ENCODE measurements at places on chromosomes 4 and X. TPM values are rescaled to one million over a fixed set of nuclear protein-coding genes. Genes with fewer than 3 reads are reported as not detected.

DNA sequence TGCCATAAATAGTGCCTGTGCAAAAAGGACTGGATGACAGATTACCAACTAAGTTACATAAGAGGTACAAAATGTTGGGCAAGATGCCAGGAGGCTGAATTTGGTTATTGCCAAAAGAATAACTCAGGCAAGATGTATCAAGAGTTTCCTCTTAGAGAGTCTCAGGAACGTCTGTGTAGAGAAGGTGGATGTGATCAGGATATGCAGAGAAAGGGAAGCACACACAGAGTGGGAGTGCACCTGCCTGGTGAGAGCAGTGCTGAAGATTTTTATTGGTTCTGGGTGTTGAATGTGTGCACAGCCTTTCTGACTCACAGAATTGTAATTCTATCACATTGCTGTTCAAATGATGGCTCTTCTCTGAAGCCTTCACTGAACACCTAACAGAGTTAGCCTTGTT lies 156.8 kb upstream of the HS3ST1 start:
- DNase-seq = no peak
- H3K27ac ChIP-seq = no peak overlapping the region
- no peaks in the 10 kb centered on the region for H3K36me3 ChIP-seq
- H3K4me1 ChIP-seq = no peaks in the 10 kb centered on the region
- H3K4me3 ChIP-seq = no peak overlapping the region
- H3K27me3 ChIP-seq = no peaks in the 10 kb centered on the region

DNA sequence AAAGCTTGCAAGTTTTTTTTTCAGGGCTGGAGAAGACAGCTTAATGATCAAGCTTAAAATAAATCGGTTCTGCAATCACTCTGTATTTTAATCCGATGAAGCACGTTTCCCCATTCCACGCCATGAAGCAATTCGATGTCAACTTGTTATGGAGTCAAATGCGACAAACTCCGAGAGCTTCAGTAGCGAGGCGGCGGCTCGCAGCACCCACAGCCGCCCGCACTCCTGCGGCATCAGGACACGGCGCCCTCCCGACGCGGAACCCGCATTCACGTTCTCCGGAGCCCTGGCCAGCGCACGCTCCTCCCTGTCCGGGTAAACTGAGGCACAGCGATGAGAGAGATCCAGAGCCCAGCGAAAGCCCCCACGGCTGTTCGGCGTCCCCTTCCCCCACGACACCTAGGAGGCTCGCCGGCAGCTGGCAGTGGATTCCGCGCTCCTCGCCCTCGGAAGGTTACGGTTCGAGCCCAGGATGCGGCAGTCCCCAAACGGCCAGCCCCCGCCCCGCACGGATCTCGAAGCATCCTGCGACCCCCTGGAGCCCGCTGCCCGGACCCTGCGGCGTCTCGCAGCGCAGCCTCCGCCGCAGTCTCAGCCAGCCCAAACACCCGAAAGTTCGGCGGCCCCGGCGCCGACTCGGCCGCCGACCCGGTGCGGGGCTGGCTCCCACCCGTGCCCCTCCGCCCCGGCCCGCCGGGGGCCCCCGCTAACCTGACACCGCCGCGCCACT lies 507 bp downstream of the MFAP3L start:
- DNase-seq = no peak
- peaks cover 15% of the 10 kb centered on the region for H3K4me1 ChIP-seq
- no peaks in the 10 kb centered on the region for H3K36me3 ChIP-seq
- H3K27ac ChIP-seq = no peak overlapping the region
- peaks cover 66% of the 10 kb centered on the region for H3K27me3 ChIP-seq

The CWH43 gene
- not detected for total RNA-seq

The SSX3 gene
- total RNA-seq = not detected

- peak; percentile 64 for DNase-seq
- H3K27ac ChIP-seq = peak within 1 kb of the TSS; percentile 93
- H3K27me3 ChIP-seq = peaks cover 6% of the 10 kb centered on the region
These were observed at the start of gene BEX5 for GRCh38 chrX:102155806-102156179. Gene BEX5 (minus strand): TSS chrX:102155977. CDS start chrX:102154265, 1,712 bp downstream.

DNA sequence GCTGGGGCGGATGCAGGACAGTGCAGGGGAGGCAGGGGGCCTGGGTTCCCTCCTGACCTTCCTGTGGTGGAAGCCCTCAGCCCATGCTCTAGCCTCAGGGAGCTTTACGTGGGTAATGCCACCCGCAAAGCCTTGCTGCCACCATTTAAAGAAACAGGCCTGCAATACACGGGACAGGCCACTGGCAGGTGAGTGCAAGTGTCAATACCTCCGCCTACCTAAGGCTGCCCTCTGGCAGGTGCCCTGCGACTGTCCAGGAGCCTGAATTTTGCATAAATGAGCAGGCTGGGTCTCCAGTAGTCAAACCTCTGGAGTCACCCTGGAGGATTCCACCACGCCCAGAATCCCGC lies 5.9 kb downstream of the CRMP1 start:
- DNase-seq = no peak
- no peak overlapping the region for H3K27ac ChIP-seq
- no peaks in the 10 kb centered on the region for H3K36me3 ChIP-seq
- H3K27me3 ChIP-seq = peaks cover 74% of the 10 kb centered on the region
- H3K4me3 ChIP-seq = no peak overlapping the region

DNA sequence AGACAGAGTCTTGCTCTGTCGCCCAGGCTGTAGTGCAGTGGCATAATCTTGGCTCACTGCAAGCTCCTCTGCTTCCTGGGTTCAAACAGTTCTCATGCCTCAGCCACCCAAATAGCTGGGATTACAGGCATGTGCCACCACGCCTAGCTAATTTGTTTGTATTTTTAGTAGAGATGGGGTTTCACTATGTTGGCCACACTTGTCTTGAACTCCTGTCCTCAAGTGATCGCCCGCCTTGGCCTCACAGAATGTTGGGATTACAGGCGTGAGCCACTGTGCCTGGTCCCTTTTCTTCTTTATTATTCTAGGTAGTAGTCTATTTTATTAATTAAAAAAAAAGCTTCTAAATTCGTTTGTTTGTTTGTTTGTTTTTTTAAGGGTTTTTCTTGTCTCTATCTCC lies 59.1 kb downstream of the SLAIN2 start:
- peaks cover 8% of the 10 kb centered on the region for H3K4me1 ChIP-seq
- no peak overlapping the region for H3K27ac ChIP-seq
- no peak overlapping the region for H3K4me3 ChIP-seq

The TRO gene
- total RNA-seq = 0.54 TPM

GRCh38 chr4:169397762-169398161 lies 127.0 kb upstream of the SH3RF1 start:
- H3K4me1 ChIP-seq = peaks cover 2% of the 10 kb centered on the region
- no peaks in the 10 kb centered on the region for H3K27me3 ChIP-seq
- DNase-seq = no peak
- no peak overlapping the region for H3K27ac ChIP-seq
- peaks cover 5% of the 10 kb centered on the region for H3K36me3 ChIP-seq

- no peak overlapping the region for H3K4me3 ChIP-seq
- H3K36me3 ChIP-seq = no peaks in the 10 kb centered on the region
- H3K4me1 ChIP-seq = no peaks in the 10 kb centered on the region
- no peak for DNase-seq
These were observed 6.3 kb downstream of the CYTL1 start for GRCh38 chr4:5012958-5013357.

All from activated CD4-positive, alpha-beta T cell treated with anti-CD3 and anti-CD28 coated beads, Interleukin-2, amount 10 ng/mL, durations not matched to agents 7 days and 5 days (primary cell).